ENCODE measurements at places on chromosomes 7 and 10.

GRCh38 chr7:155758348-155758747, 53.9 kb downstream of the SHH start:
- DNase-seq, result no peak

- DNase-seq, result no peak
These were observed 82.6 kb upstream of the OIT3 start for GRCh38 chr10:72810976-72811375.

- DNase-seq, result no peak
These were observed 750.7 kb downstream of the MAGI2 start for GRCh38 chr7:78702770-78703169.

GRCh38 chr7:38215115-38215514, 37.1 kb downstream of the STARD3NL start:
- no peak for DNase-seq

DNA sequence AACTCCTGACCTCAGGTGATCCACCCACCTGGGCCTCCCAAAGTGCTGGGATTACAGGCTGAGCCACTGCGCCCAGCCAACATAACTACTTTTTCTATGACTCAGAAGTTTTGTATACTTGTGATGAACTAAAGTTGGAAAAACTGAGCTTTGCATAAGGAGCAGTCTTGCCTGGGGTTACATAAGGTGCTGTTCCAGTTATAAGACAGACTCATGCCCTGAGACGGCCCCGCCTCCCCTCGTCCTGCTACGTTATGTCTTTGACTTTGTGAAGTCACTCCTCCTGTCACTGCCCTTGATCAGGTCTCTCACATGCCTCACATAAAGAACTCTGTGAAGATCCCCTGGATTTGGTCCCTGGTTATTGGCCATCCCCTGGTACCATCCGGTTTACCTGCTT, 40.4 kb upstream of the OPN4 start:
- no peak for DNase-seq

DNA sequence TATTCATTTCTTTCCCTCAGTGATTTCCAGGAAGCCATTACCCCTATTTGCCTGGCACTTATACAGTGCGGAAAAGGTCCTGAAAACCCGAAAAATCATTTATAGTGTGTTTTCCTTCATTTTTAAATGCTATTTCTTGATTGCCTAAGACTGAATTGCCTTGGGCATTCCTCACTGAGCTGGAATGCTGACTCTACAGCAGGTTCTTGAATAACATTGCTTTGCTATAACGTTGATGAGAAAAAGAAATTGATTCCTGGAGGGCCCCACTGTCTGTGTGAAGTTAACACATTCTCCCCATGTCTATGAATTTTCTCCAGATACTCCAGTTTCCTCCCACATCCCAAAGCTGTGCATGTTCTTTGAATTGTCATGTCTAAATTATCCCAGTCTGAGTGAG, 308.5 kb downstream of the EXOC4 start:
- no peak for DNase-seq

DNA sequence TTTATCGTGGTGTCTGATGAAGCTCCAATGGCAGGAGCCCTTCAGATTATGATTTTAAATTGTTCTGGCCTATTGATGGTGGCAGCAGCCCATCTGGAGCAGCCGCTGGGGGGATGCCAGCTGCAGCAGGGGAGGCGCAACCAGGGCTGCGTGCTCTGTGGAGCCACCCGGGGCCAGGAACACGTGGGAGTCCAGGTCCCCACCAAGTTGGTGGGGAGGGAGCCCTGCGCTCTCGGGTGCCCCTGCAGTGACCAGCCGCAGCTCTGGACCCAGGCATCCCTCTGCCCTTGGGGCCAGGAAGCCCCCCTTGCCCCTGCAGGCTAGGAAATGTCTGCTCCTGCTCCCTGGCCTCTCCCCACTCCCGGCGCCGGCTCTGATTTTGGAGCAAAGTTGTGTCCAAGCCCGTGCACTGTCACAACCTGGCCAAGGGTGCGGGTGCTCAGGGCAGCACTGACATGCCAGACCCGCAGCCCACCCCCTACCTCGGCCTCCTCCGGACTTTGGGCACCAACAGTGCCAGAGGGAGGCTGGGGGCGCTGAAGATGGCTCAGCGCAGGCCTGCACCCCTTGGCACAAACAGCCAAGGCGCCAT, 147.2 kb upstream of the ADO start:
- no peak for DNase-seq

DNA sequence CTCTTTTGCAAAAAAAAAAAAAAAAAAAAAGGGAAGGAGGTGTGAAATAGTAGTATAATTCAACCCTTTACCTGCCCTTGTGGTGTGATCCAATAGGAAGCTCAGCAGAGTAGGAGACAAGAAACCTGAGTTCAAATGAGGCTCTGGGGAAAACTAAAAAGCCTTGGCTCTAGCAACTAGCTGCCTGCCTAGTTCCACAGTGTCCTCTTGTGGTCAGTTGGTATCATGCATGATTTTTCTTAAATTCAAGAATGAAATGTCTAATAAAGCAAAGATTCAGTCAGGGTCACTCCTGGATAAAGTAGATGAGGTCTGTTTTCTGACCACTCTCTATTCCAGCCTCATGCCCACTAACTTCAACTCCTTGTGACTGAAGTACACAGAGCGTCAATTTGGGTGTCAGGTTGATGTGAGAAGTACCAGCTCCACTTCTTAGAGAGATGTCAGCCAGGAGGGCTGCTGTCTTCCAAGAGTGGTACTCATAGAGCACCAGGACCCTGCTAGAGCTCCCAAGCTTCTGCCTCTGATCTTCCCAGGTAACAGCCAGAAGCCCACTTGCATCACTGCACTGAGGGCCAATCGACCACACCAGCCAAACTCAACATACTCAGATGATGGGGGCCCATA, 10.5 kb downstream of the LSM5 start:
- DNase-seq, result peak; percentile 44

GRCh38 chr10:73931767-73932619, 21.1 kb downstream of the PLAU start:
- DNase-seq, result no peak

DNA sequence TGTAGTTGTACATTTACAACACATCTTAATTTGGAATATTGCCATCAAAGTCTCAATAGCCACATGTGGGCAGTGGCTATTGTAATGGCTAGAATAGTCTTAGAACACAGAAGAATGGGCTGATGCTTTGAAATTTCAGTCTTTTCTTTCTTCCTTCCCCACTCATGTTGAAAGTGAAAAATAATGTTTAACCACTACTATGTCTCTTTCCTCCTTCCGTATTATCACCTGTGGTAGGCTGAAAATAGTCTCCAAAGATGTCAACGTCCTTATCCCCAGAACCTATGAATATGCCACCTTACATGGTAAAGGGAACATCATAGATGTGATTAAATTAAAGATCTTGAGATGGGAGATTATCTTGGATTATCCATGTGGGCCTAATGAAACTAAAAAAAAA, 154.0 kb downstream of the SUGCT start:
- no peak for DNase-seq

- no peak for DNase-seq
These were observed 105.1 kb downstream of the INPP5A start for GRCh38 chr10:132642732-132643008.

DNA sequence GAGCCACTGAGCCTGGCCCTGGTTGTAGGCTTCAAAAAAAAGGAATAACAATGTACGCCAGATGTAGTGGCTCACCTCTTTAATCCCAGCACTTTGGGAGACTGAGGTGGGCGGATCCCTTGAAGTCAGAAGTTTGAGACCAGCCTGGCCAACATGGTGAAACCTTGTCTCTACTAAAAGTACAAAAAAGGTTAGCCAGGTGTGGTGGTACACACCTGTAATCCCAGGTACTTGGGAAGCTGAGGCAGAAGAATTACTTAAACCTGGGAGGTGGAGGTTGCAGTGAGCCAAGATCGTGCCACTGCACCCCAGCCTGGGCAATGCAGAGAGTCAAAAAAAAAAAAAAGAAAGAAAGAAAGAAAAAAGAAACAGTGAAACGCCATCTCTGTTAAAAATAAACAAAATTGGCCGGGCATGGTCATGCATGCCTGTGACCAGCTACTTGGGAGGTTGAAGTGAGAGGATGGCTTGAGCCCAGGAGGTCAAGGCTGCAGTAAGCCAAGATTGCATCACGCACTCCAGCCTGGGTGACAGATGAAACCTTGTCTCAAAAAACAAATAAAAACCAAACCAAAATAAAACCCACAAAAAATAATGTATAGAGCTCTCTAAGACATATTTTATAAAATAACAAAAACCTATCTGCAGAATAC, 4.7 kb upstream of the KLHDC10 start:
- no peak for DNase-seq

- no peak for DNase-seq
These were observed 199.9 kb upstream of the PLXNA4 start for GRCh38 chr7:132776048-132776620.

GRCh38 chr7:2863461-2864066, 19.5 kb upstream of the GNA12 start:
- peak; percentile 94 for DNase-seq

- no peak for DNase-seq
These were observed 203.7 kb downstream of the REEP3 start for GRCh38 chr10:63724922-63725321.

GRCh38 chr10:128072046-128072445, 54.2 kb downstream of the MKI67 start:
- peak; percentile 24 for DNase-seq

DNA sequence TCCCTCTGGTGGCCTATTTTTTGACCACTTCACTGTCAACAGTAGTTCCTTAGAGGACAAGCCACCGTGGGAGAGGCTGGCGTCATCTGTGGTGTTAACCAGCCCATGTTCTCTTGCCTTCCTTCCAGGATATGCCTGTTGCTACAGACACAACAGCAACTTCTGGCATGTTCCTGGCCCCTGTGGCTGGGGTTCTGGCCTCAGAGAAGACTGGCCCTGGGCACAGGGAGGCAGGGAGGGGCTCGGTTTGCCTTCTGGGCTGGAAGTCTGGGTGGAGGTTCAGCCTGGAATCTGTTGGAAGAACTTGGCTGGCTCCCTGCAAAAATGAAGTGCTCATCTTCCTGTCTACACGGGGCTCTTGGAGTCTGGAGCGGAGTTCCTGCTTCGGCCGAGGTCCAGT, 25.7 kb downstream of the GOLGA7B start:
- DNase-seq, result peak; percentile 85

GRCh38 chr7:107213193-107213788, 44.5 kb downstream of the HBP1 start:
- DNase-seq, result no peak

GRCh38 chr10:32348297-32349198, 1.6 kb upstream of the EPC1 start:
- no peak for DNase-seq

- DNase-seq, result no peak
These were observed at the start of gene SLC26A5 for GRCh38 chr7:103446049-103446520. TSS of gene SLC26A5 (minus strand) at chr7:103446207. CDS start at chr7:103421514, 24,693 bp downstream.
